ENCODE measurements at places on chromosomes 3 and 15. TPM values are rescaled to one million over a fixed set of nuclear protein-coding genes. Genes with fewer than 3 reads are reported as not detected.

DNA sequence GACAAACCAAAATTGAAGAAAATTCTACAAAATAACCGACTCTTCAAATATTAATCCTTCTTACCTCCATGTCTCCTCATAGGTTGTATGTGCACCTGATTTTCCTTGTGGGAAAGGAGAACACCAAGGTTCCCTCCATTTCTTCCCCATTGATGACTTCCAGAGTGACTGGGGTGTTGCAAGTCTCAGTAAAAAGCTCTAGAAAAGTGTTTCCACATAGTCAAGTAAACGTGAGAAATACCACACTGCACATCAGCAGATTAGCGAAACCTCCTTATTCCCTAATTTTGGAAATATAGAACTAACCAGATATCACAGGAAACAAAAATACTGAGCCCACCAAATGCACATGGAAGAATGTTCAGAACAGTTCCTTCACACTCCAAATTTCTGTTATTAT lies 4.9 kb upstream of the RPN1 start:
- no peaks in the 10 kb centered on the region for H3K4me1 ChIP-seq
- H3K27ac ChIP-seq = no peak overlapping the region
- no peak for DNase-seq
- no peaks in the 10 kb centered on the region for H3K27me3 ChIP-seq
- H3K4me3 ChIP-seq = no peak overlapping the region

DNA sequence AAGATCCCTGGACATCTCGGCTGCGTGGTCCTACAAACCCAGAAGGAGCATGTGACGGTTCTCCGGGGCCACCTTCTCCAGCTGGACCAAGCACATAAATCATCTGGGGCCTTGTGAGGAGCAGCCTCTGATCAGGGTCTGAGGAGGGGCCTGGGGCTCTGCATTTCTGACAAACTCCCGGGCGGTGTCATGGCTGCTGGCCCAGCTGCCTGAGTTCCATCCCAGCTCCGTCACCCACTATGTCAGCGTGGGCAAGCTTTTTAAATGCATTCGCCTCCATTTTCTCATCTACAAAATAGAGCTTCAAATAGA lies 126.3 kb upstream of the MEF2A start:
- H3K4me3 ChIP-seq = no peak overlapping the region
- DNase-seq = no peak
- H3K4me1 ChIP-seq = 0 out of 2 replicates have a peak, but pooled peaks cover 10% of the 10 kb centered on the region
- H3K27me3 ChIP-seq = no peaks in the 10 kb centered on the region

DNA sequence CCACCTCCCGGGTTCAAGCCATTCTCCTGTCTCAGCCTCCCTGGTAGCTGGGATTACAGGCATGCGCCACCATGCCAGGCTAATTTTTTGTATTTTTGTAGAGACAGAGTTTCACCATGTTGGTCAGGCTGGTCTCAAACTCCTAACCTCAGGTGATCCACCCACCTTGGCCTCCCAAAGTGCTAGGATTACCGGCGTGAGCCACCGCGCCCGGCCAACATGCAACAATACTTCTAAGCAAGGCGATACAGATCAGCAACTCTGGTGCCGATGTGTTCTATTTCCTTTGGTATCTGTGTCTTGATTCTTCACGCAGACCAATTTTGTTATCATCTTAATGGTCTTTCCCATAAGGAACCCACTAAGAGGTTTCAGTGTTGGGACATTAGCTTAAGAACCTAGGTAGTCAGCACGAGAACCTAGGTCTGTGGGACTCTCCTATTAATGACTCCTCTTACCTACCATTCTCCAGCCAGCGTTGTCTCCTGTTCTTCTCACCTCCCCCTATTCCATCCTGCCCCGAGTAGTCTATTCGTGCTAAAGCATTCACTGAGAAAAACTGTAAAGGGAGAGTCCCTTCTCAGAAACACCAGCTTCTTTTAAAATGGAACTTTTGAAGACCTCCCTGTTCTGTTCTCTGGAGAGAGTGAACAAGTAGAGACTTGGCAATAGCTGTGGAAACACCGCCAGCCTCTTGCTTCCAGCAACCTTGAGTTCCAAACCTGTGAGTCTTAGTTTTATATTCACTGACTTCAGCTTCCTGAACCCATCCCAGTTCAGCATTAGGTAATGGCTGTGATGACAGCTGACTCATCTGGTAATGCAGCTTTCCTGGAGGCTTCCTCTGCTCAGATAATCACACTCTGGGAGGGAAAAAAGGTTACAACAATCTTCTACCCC lies 61.2 kb downstream of the TSC22D2 start:
- no peak overlapping the region for H3K4me3 ChIP-seq
- no peak overlapping the region for H3K27ac ChIP-seq
- H3K27me3 ChIP-seq = no peaks in the 10 kb centered on the region
- H3K36me3 ChIP-seq = no peaks in the 10 kb centered on the region
- DNase-seq = no peak
- peaks cover 11% of the 10 kb centered on the region for H3K4me1 ChIP-seq

DNA sequence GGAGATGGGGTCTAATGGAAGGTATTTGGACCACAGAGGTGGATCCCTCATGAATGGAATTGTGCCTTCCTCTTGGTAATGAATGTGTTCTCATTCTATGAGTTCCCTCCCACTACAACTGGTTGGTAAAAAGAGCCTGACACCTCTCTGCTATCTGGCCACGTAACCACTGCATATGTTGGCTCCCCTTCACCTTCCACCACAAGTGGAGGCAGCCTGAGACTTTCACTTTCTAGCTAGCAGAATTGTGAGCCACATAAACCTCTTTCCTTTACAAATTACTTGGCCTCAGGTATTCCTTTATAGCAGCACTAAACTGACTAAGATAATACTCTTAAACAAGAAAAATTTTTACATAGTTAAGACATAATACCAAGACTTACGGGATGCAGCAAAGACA lies 155.3 kb downstream of the NR1I2 start:
- no peaks in the 10 kb centered on the region for H3K27me3 ChIP-seq
- DNase-seq = no peak
- no peak overlapping the region for H3K4me3 ChIP-seq
- H3K4me1 ChIP-seq = no peaks in the 10 kb centered on the region

- H3K27me3 ChIP-seq = no peaks in the 10 kb centered on the region
- peaks cover 42% of the 10 kb centered on the region for H3K4me1 ChIP-seq
- peak; percentile 70 for DNase-seq
- no peaks in the 10 kb centered on the region for H3K36me3 ChIP-seq
These were observed 436.4 kb upstream of the GOLIM4 start for GRCh38 chr3:168532135-168532534.

LRRIQ4 gene
- not detected for total RNA-seq

ARPP21 gene
- not detected for total RNA-seq

All from GM23338 (cell line).